ENCODE measurements at places on chromosomes 2 and 18.

DNA sequence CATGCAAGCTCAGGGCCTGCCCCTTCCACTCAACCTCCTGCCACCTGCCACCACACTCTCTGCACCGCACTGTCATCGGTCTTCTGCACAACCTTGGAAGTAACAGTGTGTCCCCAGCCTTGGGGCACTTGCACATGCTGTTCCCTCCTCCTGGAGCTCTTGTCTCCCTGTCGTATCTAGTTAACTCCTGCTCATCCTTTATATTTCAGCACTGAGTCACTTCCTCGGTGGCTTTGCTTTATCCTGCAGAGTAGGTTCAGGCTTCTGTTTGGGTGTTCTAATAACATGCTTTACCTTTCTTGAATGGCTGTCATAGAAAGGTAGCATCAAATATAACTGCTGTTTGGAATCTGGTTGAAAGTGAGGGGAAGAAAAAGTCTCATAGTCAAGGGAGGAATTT lies 25.3 kb downstream of the PAX8 start:
- no peak for DNase-seq

DNA sequence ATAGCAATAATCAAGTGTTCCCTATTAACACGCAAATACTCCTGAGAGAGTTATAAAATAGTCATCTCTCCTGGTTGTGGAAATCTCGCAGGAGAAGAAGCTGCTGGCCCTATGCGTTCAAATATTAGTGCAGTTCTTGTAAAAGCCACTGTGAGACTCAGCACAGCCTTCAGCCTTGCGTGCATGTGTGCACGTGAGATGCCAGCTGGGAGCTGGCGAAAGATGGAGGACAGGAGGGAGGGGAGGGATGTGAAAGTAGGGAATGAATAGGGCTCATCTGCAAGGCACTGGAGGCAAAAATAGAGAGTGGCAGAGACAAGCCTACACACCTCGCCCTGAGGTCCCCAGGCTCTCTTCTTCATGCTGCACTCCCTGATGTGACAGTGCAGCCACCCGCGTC lies 126.5 kb downstream of the INO80D start:
- no peak for DNase-seq

- no peak for DNase-seq
Measured at GRCh38 chr2:239370876-239371725, 29.7 kb downstream of the HDAC4 start.

- no peak for DNase-seq
Measured at GRCh38 chr2:64090264-64090663, 54.0 kb downstream of the PELI1 start.

GRCh38 chr2:43522177-43522576 lies 73.7 kb downstream of the THADA start:
- no peak for DNase-seq

GRCh38 chr18:74286106-74286855 lies 5.5 kb downstream of the CYB5A start:
- DNase-seq: no peak

- DNase-seq: no peak
Measured at GRCh38 chr2:189685540-189686229, 11.2 kb downstream of the ANKAR start.

DNA sequence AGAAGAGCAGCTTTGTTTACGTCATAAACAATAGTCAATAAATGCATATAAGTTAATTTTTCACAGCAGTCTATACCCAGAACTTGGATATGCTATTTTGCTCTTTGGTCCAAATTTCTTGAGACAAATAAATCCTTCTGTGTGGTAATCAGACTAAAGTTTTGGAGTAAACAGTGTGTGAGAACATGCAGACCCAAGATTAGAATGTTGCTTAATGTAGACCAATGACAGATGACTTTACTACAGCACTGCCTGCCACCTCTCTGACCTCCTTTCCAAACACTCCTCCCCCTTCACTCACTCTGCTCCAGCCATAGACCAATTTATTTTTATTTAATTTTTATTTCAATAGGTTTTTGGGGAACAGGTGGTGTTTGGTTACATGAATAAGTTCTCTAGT lies 115.3 kb upstream of the TANK start:
- DNase-seq: no peak

DNA sequence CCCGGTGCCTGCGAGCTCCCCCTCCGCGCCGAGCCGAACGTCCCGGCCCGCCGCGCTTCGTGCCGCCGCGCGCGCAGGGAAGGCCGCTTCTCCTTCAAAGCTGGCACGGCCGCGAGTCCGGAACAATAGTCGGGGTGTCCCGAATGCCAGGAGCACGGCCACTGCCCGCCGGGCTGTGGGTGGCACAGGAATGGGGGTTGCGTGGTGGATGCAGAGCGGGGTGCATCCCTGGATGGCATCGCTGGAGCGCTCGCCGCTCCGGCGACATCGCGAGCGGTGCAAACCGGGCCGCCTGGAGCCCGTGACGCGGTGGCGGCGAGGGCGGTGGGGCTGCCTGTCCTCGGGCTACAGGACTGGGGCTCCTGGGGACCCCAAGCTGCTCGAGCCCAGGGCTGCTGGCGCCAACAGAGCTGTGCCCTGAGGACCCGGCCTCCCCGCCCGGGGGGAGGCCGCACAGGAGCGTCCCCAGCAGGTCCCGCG lies 1.1 kb upstream of the SATB2 start:
- DNase-seq: no peak

GRCh38 chr2:68632021-68632420 lies 11.4 kb upstream of the PROKR1 start:
- no peak for DNase-seq

GRCh38 chr18:51350081-51350480 lies 152.6 kb upstream of the MEX3C start:
- DNase-seq: no peak

DNA sequence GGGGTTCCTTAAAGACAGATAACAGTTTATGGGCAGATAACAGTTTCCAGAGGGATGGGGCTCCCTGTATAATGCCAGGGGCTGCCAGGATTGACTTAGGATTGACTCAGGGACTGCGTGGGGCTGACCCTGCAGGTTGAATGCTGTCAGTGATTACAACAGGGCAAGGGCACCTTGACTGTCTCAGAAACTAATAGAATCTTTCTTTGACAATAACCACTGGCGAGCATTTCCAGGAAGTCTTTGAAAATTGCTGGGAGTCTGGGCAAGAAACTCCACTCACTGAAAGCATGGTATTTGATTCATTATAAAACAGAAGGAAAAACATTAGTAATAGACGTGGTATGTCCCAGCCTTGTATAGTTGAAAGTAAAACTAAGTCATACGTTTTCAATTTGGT lies 101.0 kb downstream of the GPD2 start:
- no peak for DNase-seq

DNA sequence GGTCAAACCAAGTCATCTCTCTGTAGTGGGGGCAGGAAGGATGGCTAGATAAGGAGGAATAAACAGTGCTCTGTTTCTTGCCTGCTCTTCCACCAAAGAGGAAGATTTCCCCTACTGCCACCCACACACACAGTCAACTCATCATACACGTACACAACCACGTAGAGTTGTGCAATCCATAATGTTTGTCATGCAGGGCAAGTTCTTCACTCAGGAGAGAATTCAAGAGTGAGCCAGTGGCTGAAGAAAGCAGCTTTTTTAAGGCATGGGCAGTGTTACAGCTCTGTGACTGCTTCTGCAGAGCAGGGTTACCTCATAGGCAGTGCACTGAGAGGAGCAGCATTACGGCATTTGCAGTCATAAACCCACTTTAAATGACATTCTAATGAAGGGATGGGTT lies 283.0 kb downstream of the RND3 start:
- no peak for DNase-seq

DNA sequence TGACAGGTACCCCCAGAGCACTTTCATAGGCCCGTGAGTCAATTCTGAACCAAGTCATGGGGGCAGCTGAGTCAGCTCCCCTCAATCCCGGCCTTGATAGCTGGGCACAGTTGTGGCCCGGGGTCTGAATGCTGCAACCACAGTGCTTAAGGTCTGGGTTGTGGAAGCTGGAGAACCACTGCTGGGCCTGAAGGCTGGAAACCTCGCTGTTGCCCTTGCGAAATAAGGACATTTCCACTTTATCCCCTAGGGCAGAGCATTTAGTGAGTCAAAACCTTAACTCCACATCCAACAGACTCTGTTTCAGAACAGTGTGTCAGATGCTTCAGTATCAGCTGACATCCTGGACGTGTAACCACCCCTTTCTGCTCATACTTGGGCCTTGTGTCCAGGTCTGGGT lies 58.6 kb downstream of the SP110 start:
- no peak for DNase-seq

DNA sequence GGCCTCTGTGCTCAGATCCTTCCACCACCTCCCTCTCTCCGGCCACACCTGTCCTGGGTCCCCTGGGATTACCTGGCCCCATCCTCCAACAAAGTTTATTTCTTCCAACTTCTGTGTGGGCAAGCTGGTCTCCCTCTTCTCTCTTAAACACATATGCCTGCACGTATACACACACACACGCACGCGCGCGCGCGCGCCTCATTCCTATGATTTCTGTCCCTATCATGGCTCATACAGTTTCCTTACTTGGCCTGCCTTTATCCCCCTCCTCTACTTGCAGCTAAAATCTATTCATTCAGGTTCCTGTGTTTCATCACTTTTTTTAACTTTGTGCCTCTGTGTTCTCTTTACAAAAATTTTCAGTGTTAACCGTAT lies 96.4 kb downstream of the LOXHD1 start:
- DNase-seq: no peak

- DNase-seq: no peak
Measured at GRCh38 chr2:2769481-2770431, 438.7 kb upstream of the MYT1L start.

- no peak for DNase-seq
Measured at GRCh38 chr2:39606585-39606984, 59.1 kb upstream of the TMEM178A start.

DNA sequence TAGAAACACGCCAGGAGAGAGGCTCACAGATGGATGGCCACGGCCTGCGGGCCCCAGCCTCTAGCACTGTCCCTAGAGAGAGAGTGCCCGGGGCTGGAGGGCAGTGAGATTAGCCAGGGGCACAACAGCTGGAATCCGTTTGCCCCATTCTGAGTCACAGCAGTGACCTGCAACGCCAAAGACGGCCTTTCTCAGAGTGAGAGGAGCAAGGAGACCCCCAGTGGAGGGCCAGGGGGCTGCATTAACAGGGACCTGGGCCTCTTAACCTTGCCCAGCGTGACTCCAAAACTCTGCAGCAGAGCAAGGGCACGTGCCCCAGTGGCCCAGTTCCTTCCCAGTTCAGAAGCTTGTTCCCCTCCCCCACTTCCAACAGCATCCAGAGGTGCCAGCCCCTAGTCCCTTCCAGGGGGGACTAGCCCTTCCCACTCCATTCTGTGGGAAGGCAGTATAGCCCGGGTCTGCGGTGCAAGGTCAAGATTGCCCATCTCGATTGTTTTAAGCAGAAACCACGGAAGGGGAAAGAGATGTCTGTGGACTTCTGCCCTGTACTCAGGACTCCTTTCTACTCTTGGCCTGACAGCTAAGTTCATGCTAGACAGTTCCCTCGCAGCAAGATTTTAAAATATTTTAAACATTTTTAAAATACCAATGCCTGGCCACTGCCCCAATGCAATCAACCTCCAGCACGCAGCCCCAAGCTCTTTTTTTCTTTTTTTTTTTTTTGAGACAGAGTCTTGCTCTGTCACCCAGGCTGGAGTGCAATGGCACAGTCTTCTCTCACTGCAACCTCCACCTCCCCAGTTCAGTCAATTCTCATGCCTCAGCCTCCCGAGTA lies 50.9 kb upstream of the BIN1 start:
- DNase-seq: no peak
